Stomach (tissue), 19 donors: ENCODE measurements at places on chromosomes 7 and 10. TPM values are rescaled to one million over a fixed set of nuclear protein-coding genes. Genes with fewer than 3 reads are reported as not detected.

- DNase-seq = no peak
These were observed 108.6 kb downstream of the SEMA3A start for GRCh38 chr7:84085998-84086397.

DNA sequence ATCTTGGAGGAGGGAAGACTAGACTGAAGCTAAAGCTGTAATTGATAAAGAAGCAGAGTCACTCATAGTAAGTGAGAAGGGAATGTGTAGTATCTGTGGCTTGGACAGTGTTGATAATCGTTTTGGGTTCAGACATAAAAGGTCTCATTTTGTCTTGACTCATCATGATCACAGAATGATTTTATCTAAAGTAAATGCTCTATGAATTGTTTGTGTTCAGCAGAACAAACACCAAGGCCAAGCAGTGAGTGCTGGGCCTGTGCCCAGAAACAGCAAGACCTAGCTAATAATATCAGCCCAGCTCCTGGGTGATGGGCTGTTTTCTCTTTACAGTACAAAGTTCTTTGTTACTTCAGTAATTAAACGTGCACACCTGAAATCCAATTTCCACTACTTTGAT, 26.7 kb upstream of the CD36 start:
- peak; percentile 69 for DNase-seq

- DNase-seq = no peak
These were observed 122.6 kb downstream of the LRRC4 start for GRCh38 chr7:127908430-127909258.

GRCh38 chr10:44105696-44106095, 279.2 kb downstream of the CXCL12 start:
- DNase-seq = no peak

- no peak for DNase-seq
These were observed 109.4 kb downstream of the SUGCT start for GRCh38 chr7:40244226-40244625.

DNA sequence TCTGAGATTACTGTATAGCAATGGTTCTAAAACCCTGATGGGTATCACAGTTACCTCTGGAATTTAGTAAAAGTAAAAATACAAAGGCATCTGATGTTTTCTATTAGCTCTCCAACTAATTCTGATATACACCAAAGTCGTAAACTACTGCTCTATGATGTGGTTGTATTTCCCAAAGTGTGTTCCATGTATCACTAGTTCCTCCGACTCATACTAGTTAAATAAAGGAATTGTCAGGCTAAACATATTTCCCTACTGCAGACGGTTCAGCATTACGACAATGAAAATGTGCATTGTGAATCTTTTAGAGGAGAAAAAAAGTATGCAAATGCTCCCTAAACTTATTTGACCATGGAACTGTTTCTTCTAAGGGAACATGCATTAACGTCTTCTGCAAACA, 38.9 kb downstream of the ZNF365 start:
- no peak for DNase-seq

DNA sequence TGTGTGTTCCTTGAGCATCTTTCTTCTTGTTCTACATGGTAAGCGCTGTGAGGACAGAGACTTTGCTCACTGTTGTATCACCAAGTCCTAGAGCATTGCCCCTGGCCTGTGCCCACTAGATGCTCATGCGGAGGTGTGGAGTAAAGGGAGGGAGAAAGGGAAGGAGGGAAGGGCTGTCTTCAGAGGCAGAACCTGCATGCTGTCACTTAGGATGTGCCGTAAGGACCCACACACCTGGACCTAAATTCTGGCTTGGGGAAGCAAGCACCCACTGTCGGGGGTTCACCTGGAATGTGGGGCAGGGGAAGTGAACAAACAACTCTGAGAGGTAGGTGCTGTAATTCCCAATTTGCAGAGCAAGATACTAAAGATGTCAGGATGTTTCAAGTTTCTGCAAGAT, 129.5 kb downstream of the PTPN20 start:
- no peak for DNase-seq

DNA sequence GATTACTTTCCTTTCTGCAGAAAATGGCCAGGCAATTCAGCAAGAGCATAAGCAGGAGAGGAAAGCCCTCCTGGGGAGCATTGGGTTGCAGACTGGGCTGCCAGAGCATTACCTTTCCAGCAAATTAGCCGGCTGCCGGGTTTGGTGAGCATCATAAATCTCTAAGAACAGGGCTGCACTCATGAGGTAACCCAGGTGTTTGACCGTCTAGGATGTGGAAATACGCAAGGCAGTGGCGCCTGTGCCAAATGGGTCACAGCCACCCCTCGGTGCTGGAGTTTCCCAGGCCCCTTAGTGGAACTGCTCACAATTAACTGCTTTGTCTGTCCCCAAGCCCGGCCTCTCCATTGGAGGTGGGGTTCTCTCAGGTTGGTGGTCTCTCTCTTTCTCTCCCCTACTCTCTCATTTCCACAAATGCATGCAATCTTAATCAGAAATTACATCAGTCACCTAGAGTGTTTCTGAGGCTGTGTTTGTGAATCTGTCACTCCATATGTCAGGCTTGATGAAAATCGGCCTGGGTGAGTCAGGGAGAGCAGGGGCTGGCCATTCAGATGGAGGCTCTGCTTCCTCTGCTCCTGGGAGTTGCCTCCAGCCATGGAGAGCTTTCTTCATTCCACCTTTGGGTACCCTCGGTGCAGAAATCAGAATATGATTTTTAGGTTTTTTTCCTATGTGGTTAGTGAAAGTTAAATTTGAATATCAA, 26.7 kb downstream of the PTN start:
- DNase-seq = no peak

- DNase-seq = no peak
These were observed 11.8 kb downstream of the FAS start for GRCh38 chr10:89002226-89002978.

DNA sequence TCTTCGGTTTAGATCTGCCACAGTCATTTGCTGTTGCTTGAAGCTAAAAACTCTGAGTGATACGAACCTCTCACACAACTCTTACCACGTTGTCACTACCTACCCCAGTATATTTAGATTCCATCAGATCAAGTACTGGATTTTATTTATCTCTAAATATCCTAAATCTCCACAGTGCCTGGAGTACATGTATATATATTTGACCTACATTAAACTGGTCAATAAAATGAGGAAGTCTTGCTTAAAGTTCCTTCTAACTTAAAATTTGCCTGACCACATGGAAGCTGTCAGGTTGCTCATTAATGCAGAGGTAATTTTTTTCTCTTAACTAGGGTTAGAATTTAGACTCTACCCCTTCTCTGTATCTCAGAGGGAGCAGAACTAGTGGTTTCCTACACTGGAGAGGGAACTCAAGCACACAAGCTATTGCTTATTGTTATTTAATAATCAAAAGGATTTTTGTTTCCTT, 3.1 kb upstream of the MACC1 start:
- no peak for DNase-seq

DNA sequence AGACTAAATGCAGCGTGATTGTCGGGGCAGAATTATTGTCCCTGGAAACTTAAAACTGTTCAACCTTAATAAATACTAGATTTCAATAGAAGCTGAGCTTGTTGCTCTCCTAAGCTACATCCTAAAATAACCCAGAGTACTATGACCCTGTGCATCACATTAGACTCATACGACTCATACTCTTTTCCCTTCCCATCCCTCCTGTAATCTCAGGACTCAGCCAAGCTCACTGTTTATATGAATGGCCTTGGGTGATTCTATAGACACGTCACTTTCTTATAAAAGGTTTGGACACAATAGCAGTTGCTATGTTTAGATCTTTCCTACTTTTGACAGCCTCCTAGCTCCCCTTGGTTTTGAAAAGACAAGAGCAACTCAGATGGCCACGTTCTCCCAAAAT, 17.2 kb downstream of the TCF7L2 start:
- DNase-seq = no peak

- DNase-seq = no peak
These were observed 167.1 kb upstream of the SMIM30 start for GRCh38 chr7:113285411-113285810.

DNA sequence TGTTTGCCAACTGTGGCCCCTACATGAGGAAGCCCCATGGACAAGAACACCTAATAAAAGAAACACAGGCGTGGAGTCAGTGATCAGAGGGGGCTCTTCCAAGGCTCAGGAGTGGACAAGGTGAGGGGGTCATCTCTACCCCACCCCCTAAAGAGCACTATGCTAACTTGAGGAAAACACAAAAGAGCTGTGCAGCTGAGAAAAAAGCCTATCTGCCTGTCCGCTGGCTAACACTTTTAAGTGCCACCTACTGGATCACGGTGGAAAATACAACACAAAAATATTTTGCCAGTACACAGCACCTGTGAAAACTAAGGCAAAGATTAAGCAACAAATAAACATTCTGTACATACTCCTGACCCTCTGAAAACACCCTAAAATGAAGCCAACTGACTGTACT, 53.1 kb upstream of the COBL start:
- DNase-seq = no peak

DNA sequence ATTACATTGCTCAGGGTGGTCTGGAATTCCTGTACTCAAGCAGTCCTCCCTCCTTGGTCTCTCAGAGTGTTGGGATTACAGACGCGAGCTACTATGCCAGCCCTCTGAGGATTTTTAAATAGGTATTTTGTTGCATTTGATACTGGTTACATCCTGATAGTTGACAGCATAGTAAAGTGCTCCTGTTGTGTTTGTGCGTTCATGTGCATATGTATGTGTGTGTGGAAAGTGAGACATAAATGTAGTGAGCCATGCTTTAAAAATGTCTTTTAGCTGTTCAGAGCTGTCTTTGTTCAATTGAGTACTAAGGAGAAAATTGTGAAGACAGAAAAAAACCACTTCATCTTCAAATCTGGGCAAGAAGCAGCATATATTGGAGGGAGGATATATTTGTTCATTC, 27.8 kb downstream of the ZNRF2 start:
- no peak for DNase-seq

DNA sequence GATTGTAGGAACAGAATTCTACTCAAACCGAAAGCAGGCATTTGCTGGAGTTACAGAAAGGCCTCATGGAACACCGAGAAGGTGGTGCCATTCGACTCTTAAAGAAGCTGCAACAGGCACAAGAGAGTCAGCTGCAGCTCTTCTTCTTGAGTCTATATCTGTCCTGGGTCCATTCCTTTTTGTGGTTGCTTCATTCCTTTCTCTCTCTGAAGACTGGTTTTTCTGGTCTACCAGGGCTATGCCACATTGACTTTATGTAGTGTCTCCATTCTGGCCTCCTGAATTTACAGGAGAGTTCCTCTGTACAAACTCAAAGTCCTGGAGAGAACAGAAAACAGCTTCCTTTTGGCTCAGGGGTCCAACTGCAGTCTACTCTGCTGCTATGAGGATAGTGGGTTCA, 132.8 kb downstream of the CFTR start:
- DNase-seq = no peak

- no peak for DNase-seq
These were observed 19.7 kb downstream of the ADCY1 start for GRCh38 chr7:45593877-45594276.

- no peak for DNase-seq
These were observed 115.6 kb downstream of the TSPAN12 start for GRCh38 chr7:120742372-120742771.

DNA sequence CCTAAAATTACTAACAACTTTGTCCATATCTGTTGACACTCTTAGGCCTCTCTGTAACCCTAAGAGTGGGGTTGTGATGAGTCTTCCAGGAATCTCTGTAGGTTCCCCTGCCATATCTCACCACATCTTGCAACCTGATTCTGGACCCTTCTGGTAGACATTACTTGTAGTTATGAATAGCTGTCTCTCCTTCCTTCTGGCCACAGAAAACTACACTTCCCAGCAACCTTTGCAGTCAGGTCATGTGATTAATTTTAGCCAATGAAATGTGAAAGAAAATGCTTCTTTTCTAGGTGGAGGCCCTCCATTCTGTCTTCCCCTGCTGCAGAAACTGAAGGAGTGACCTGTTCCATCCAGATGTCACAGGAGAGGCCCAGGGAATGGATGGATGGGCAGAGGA, 147.6 kb upstream of the AOAH start:
- no peak for DNase-seq

DNA sequence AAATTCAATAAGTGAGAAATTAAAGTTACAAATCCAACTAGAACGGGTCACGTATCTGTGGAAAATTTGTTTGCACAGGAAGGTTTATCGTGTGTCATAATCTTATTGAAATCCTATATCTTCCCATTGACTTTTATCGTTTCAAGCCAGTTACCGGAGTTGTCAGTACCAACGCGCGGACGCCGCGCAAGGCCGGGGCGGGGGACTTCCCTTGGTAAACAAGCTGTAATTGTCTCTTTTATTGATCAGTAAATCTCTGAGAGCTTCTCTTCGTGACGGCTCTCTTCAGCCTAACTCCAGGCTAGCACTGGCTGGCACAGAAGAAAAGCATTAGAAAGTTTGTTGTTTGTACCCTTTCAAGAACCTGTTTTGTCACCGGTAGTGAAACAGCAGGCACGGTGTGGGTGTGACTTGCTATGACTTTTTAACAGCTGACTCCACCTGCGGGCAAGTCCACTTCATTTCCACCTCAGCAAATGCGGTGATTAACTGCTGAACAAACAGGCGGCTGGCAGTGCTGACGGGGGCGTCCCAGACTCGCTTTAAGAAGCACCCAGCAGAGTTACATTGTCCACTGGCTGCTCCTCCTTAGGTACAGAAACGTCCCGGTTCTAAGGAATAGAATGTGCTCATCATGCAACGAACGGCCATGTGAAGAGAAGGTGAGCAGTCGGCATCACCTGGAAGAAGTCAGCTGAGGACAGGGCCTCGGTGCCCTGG, 215.8 kb downstream of the MAD1L1 start:
- DNase-seq = no peak

GRCh38 chr10:68231106-68231816, 652 bp downstream of the ATOH7 start:
- peak; percentile 92 for DNase-seq

- peak; percentile 47 for DNase-seq
These were observed 121.4 kb downstream of the CDK14 start for GRCh38 chr7:90717296-90718060.

- DNase-seq = peak; percentile 63
These were observed 15.1 kb upstream of the ZNF273 start for GRCh38 chr7:64887756-64888508.

- DNase-seq = no peak
These were observed 83.6 kb upstream of the SEMA3C start for GRCh38 chr7:81002421-81002820.

DNA sequence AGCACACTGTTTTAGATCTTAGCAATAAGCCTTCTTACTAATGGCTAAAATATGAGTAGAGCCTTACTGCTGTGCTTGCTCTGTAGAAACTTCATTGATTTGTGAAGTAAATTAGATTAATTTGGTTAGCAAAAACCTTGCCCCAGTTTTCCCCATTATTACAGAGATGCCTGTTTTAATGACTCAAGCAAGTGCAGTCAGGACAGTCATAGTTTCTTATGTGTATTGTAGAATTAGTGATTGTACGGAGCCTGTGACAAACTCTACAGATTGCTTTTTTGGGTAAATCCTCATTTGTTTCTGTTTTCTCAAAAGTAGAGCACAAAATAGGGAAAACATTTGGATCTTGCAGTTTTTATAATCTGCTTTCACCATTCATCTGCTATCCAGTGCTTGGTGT, 7.0 kb downstream of the TAX1BP1 start:
- no peak for DNase-seq

GRCh38 chr7:99002148-99002826, 124.0 kb downstream of the TRRAP start:
- no peak for DNase-seq

DNAJC12 gene
- 12.5 TPM for total RNA-seq

HOXA11 gene
- total RNA-seq = not detected

MAP3K8 gene
- 2.2 TPM for total RNA-seq

NAT16 gene
- not detected for total RNA-seq

TMEM213 gene
- total RNA-seq = not detected

C10orf105 gene
- not detected for total RNA-seq

RET gene
- 3.1 TPM for total RNA-seq

ZNF680 gene
- total RNA-seq = 35.1 TPM

CREB5 gene
- 1.4 TPM for total RNA-seq

CLDN15 gene
- 1.2 TPM for total RNA-seq
